ENCODE measurements at places on chromosomes 6 and 20. TPM values are rescaled to one million over a fixed set of nuclear protein-coding genes. Genes with fewer than 3 reads are reported as not detected.

Gene CLPSL2
- not detected for total RNA-seq

Gene ERVFRD-1
- total RNA-seq, result not detected

- DNase-seq, result no peak
Observed at GRCh38 chr20:6504179-6504578, 263.3 kb upstream of the BMP2 start.

GRCh38 chr20:64136004-64136710, 28.1 kb upstream of the MYT1 start:
- DNase-seq, result no peak
